ENCODE measurements at places on chromosomes 7 and 10.
A peak's percentile ranks its signal among the peaks of the same experiment; 100 is the strongest.

- no peak for DNase-seq
Observed at GRCh38 chr10:79638318-79638717, 27.6 kb downstream of the SFTPA1 start.

DNA sequence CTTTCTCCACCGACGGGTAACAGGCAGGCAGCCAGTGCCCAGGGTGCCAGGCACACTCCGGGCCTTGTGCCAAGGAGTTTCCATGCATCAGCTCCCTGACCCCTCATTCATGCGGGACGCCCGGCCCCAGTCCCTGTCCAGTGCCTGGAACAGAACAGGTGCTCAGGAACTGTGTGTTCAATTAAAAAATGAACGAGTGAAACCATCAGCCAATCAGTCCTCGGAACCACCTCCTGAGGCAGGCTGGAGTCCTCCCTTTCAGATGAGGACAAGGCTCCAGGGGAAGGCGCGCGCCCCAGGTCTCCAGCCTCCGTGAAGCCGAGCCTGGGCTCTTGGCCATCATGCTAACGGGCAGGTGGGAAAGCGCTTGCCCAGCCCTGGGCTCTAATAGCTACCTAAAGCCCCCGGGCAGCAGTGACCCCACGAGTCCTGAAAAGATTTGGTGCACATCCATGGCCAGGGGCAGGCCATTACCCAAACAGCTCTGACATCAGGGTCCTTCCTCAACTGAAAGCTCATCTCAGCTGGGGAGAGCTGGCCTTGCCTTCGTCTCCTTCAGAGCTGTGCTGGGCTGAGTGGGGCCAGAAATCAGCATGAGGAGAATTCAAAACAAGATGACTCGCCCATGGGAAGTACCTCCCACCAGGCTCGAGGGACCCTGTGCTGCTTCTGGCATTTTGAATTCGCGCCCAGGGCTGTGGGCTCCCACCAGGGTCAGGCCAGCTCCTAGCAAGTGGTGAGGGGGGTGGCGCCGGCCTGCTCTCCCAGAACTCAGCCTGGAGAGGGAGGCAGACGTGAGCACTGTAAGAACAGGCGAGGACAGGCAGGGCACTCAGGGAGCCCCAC is 200.5 kb downstream of the MAD1L1 start:
- peak; percentile 8 for DNase-seq

- peak; percentile 90 for DNase-seq
Observed at GRCh38 chr7:13989126-13989948, at the start of gene ETV1. Gene ETV1 (minus strand): TSS chr7:13989666. CDS start chr7:13989052, 614 bp downstream.

GRCh38 chr7:106792233-106792926 is 72.7 kb upstream of the PIK3CG start:
- no peak for DNase-seq

DNA sequence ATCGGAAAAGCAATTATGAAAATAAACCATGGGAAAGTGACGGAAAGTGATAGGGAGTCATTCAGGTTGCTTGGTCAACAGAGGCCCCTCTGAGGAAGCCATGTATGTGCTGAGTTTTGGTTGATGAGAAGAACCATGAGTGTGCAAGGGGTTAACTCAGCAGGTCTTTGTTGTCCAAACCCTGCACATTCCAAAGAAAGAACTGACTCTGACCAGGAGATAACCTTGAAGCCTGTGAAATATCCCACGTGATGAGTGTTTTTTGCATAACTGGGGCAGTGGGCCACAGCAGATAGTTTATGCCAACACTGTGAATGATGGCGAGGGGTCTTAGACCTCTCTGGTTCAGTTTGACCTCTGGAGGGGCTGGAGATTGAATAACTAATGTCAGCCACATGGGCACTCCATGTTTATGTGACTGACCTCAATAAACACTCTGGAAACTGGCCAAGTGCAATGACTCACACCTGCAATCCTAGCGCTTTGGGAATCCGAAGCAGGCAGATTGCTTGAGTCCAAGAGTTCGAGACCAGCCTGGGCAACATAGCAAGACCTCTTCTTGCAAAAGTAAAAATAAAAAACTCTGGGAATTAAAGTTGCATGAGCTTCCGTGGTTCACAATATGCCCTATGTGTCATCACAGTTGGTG is 154.0 kb upstream of the FOXK1 start:
- no peak for DNase-seq

- no peak for DNase-seq
Observed at GRCh38 chr7:18305866-18306265, 189.7 kb upstream of the HDAC9 start.

DNA sequence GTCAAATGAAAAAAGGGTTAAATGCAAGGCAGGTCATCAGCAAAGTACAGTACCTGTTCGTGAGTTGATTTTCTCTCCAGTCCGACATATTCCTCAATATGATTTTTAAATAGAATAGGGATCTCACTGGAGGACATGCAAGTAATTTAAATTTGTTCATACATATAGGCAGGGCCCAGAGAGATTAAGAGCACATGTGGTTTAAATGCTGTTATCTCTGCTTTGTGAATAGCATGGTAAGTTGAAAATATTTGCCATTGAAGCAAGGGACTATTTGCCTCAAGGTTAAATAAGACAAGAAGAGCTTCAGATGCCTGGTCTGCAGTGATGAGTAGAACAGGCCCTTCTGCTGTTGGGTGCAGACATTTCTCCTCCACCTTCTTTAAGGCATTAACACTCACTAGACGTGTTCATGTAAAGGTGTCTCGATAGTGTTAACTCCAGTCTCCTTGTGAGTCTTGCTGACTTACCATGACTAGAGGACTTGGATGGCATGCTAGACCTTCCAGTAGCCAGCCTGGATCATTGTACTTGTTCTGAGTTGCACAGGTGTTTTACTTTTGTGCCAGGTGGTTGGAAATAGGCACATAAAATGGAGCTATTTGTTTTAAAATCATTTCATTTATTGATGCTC is 15.6 kb upstream of the AKR1C3 start:
- peak; percentile 33 for DNase-seq

DNA sequence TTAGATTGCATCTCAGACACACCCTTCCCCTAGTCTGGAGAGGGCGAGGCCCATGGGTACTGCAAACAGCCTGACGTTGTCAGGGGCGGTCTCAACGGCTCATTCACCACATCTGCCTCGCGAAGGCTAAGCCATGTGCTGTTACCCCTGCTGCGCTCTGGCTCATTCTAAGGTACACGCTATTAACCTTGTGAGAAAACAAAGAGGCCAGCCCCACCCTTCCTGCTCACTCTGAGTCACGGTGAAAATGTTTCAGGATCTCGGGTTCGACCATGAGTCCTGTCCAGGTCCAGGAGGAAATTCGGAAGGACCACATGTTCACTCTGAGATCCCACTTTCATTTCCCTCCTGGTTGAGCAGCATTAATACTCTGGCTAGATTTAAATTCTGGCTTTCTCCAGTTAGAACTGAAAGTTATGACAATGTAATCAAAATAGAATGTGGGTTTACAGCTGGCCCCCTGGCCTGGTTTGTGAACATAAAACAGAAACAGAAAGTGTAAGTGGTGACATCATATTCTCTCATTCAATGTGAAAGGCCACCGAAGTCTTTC is 55.2 kb downstream of the EGFR start:
- peak; percentile 92 for DNase-seq

- DNase-seq, result no peak
Observed at GRCh38 chr7:100141555-100141949, 7.2 kb upstream of the LAMTOR4 start.

GRCh38 chr10:72079356-72079755 is 9.0 kb downstream of the SPOCK2 start:
- no peak for DNase-seq

DNA sequence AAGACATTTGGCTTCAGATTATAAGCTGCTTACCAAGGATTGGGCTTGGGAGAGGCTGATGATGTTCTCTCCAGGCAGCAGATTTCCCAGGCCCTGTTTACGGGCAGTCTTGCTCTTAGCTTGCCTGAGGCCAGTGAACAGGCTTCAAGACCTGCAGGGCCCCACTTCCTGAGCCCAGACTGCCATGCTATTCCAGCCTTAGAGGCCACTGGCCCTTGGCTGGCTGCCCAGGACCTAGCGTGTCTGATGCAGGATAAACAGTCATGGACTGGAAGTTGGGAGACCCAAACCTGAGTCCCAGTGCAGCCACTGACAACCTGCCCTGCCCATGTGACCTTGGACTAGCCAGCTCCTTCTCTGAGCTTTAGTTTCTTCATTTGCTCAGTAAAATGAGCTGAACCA is 2.9 kb downstream of the PRXL2A start:
- no peak for DNase-seq

DNA sequence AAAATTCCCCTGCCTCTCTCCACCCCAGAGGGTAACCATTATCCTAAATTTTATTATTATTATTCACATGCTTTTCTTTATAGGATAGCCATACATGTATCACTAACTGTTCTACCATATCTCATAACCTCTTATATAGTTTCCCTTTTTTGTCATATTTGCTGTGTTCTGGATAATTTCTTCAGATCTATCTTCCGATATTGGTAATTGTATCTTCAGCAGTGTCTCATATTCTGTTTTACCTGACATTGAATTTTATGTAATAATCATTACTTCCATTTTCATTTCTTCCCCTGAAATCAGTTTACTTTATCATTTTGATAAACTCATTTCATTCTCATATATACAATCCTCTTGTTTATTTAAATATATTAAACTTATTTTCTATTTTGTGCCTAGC is 273.5 kb downstream of the ADK start:
- DNase-seq, result no peak

- peak; percentile 94 for DNase-seq
Observed at GRCh38 chr10:17217631-17218232, 10.3 kb upstream of the VIM start.

DNA sequence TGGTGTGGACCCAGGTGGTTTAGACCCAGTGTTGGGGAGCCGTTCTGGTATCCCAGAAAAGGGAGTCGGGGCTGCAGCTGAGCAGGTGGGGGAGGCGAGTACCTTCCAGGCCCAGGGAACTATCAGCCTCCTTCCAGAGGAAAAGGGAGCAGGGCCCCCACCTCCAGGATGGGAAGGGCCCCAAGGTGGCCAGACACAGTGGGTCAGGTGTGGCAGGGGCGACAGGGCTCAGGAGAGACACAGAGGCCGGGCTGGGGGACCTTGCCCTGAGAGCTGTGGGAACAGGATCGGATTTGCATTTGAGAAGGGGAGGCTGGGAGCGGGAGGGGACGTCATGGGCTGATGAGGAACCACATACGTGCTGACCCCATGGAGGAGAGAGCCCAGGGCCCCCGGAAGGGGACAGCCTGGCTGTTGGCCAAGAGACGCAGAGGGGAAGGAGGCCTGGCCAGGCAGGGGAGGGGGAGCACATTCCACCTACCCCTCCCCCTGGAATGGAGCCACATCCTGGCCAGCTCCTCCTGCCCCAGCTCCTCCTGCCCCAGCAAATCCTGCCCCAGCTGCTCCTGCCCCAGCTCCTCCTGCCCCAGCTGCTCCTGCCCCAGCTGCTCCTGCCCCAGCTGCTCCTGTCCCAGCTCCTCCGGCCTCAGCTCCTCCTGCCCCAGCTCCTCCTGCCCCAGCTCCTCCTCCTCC is 9.7 kb upstream of the TTYH3 start:
- DNase-seq, result no peak

GRCh38 chr7:20201380-20201779 is 15.8 kb downstream of the MACC1 start:
- DNase-seq, result no peak

DNA sequence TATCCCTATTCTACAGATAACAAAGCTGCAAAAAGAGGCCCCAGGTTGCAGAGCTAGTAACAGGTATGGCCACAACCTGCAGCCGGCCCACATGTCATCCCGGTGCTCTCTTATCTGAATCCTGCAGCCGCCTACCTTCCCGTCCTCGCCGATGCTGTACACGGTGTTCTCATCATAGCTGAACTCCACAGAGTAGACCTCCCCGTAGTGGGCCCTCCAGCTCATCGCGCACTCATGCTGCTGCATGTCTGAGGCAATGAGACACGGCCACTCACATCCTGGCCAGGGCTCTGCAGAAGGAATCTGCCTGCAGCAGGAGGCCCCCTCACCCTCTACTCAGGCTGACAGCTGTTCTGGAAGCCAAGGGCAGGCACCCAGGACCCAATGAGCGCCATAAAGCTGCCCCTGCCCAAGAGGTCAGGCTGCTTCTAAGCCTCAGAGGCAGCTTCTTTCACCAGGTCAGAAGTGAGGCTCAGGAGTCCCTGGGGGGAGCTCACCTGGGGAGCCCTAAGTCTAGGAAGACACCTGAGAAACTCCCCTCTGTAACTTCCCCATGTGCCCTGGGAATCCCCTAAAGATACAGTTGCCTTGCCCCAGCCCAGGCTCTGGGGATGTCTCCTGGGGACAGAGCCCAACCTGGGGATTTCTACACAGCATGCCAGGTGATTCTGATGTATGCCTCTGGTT is 17.9 kb upstream of the CYREN start:
- DNase-seq, result no peak

DNA sequence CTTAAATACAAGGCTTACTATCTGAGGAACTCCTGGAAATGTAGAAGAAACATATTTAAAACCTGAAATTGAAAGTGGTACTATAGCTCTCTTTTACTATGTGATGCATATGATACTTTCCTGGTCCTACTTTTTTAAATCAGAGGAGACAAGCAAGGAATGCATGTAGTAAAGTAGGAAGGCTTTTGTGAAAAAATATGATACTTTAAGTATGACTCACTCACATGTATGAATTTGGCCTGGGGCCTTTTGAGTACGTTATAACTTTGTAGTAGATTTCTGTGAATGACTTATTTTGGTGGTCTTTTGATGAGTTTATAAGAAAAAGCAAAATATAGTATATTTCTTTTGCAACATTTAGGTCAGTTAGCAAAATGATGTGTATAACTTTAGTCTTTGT is 53.8 kb downstream of the TAX1BP1 start:
- DNase-seq, result peak; percentile 72

DNA sequence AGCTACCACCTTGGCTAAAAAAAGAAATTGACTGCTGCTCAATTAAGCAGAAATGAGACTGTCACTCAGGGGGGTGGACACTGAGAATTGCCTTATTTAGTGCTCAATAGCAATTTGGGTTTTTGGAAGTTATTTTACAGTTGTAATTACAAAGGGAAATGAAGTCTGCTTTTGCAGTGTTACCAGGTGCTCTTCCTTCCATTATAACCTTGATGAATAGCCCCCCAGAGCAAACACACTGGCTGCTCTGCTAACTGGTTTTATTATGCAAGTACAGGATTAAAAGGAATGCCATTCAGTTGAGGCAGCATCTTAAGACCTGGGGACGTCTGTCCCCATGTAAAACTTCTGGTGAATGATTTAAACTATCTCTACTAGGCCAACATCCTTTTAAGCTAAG is 191.0 kb downstream of the EVX1 start:
- no peak for DNase-seq

- DNase-seq, result peak; percentile 30
Observed at GRCh38 chr7:78703391-78703790, 750.1 kb downstream of the MAGI2 start.

- peak; percentile 19 for DNase-seq
Observed at GRCh38 chr7:123492485-123492884, 41.9 kb downstream of the IQUB start.

GRCh38 chr10:102085336-102085735 is 20.2 kb downstream of the HPS6 start:
- DNase-seq, result no peak
